ENCODE measurements at places on chromosomes 6 and 20.

DNA sequence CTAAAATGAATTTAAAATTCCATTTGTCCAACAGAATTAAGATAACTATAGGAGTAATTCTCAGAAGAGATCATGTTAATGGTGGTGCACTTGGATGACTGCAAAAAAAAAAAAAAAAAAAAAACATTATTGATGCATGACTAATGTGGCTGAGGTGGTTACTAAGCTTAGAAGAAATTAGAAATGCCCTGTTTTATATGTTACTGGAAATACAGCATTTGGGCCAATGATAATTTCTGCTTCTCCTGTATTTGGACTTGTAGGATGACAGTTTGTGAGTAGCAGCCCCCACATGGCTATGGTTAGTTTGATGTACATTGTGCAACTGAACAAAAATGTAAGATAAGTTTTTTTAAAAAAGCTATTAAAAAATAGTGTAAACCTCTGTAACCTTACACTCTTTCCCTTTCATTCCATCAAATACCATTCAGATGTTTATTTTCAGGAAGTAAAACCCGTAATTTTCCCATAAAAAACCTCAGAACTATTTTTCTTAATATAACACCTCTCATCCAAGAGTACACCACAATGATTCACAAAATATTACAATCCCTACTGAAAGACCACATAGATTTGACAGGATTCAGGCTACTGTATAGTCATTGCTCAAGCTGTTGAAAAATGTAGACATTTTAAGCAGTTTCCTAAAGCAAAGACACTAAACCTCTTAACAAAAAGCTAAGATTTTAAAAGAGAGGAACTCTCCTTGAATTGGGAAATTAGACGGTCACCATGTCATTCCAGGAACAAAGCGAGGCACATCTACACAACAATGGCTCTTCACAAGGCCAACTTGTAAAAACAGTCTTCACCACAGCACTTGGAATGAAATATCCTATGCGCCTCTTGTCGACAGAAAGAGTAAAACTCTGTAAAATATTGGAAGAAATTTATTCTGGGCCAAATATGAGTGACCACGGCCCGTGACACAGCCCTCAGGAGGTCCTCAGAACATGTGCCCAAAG lies 83.0 kb downstream of the WDR27 start:
- no peak for DNase-seq

GRCh38 chr6:113672491-113673149 lies 184.5 kb upstream of the MARCKS start:
- DNase-seq: no peak

DNA sequence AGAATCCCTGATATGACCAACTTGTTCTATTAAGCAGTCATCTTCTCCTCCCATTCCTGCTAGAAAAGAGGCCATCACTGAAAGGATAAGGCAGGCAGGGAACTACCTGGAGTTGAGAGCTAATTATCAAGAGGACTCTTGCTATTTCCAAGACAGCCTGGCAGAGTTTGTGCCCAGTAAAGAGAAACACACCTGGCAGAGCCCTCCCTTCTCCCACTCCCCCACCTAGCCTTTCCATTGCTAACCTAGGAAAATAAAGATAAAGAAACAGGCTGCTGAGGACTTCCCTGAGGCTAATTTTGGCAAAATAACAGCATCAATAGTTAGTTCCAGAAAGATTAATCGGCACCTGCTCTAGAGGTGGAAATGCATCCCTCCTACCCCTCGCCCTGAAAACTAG lies 20.4 kb upstream of the RAB22A start:
- no peak for DNase-seq

DNA sequence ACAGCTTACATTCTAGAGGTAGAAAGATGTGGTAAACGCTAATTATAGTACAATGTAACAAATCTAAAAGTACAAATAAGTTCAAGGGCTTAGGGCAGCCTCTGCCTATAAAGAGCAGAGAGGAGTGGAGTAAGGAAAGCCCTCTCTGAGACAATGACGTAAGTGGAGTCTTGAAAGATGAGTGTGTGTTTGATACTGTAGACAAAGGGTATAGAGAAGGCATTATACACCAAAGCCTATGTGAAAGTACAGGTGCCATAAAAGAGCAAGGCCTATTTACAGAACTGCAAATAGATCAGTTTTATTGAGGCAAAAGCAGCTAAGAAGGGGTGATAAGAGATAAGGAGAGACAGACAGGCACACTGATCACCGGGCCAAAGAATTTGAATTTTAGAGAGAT lies 10.9 kb downstream of the GOPC start:
- DNase-seq: no peak

DNA sequence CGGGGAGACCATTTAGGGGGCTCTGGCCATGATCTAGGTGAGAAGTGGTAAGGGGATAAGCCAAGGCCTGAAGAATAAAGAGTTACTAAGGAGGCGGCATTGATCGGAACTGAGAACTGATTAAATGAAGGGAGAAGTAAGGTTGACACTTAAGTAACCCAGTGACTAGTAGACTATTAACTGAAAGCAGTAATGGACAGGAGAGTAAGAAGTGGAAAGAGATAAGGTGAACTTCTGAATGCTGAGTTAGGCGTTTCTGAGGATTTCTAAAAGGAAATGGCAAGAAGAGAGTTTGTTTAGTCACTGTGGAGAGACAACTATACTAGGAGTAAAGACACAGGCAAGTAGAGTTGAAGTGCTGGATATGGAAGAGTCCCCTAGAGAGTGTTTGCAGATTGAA lies 1.9 kb downstream of the ABCF1 start:
- DNase-seq: no peak

GRCh38 chr6:43771858-43772680 lies 2.1 kb downstream of the VEGFA start:
- peak; percentile 73 for DNase-seq

DNA sequence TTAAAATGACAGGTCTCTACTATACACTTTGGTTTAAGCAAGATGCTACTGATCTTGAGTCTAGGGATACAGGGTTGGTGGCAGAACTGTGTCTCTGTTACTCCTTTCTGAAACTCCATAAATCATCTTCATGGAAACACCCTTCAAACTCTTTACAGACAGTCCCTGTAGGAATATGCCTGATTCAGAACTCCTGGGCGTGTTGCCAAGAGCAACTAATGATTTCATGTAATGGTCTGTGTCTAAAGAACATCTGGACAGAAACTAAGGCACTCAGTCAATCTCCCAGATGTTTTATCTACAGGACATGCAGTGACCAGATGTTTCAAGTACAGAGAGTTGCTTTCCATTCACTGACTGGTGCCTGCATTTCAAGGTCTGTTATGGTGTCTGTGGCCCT lies 464.4 kb upstream of the CHD6 start:
- DNase-seq: peak; percentile 8

DNA sequence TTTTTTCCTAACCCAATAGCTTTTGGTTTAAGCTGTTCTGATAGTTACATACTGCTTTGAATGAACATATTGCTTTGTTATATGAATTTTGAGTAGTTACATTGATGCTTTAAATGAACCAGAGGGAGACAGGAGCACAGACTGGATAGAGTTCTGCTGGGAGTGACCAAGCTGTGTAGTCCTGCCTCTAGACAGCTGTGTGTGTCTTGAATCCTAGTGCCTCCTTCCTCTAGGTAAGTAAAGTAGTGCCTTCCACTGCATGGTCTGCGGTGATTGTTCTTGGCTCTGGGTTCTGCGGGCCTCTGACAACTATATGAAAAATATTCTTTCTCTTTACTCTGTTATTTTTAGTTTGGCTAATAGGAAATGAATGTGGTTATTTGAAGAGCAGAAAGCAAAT lies 46.0 kb upstream of the ADGRG6 start:
- DNase-seq: no peak
